ENCODE measurements at places on chromosomes 1 and 21.
A peak's percentile ranks its signal among the peaks of the same experiment; 100 is the strongest.

- peak; percentile 97 for DNase-seq
- H3K36me3 ChIP-seq = 0 out of 2 replicates have a peak, but pooled peaks cover 3% of the 10 kb centered on the region
- peak overlapping the region; percentile 13 for H3K4me3 ChIP-seq
- H3K4me1 ChIP-seq = peaks cover 62% of the 10 kb centered on the region
These were observed 106.4 kb downstream of the RGL1 start for GRCh38 chr1:183911285-183911684.

DNA sequence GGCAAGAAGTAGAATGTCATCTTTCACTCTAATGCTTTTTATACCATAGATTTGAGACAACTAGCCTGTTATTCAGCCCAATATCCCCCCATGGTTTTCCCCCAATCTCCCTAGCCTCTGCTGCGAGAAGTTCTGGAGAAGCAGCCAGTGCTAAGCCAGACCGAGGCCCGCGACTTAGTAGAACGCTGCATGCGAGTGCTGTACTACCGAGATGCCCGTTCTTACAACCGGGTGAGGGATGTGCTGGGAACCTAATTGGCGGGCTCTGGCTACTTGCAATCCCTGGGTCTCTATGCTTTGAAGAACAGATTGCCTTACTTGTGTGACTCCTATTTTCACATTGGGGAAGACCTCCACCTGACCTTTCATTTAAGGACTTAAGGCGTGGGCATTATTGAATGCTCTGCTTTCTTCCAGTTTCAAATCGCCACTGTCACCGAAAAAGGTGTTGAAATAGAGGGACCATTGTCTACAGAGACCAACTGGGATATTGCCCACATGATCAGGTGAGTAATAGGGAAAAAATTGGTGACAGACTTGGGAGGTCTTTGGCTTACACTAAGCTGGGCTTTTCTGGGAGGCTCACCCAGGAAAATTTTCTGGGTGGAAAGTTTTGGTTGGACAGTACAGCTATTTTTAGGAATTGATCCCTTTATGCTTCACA, 1.9 kb downstream of the PSMB4 start:
- H3K27me3 ChIP-seq = no peaks in the 10 kb centered on the region
- no peak overlapping the region for H3K27ac ChIP-seq
- peak overlapping the region; percentile 91 for H3K4me3 ChIP-seq
- H3K36me3 ChIP-seq = peaks cover 26% of the 10 kb centered on the region
- peaks cover 16% of the 10 kb centered on the region for H3K4me1 ChIP-seq

DNA sequence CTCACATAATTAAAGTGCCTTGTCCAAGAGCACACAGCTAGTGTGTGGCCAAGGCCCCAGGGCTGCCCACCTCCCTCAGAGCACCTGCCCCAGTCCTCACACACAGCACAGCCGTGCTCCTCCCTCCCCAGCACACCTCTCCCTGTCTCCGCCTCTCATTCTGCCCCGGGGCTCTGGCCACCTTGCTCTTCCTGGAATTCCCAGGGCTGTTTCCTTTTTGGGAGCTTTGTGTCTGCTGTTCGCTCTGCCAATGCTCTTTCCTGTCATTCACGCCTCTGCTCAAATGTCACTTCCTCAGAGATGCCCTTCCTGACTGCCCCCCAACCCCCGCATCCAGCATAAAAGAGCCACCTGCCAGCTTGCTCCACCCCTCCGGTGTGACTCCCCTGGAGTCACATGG, 13.3 kb downstream of the SLC6A17 start:
- H3K27me3 ChIP-seq = no peaks in the 10 kb centered on the region
- no peaks in the 10 kb centered on the region for H3K36me3 ChIP-seq
- no peak overlapping the region for H3K4me3 ChIP-seq

GRCh38 chr1:33921281-33921680, 57.4 kb downstream of the HMGB4 start:
- H3K4me1 ChIP-seq = no peaks in the 10 kb centered on the region
- H3K4me3 ChIP-seq = no peak overlapping the region
- peaks cover 4% of the 10 kb centered on the region for H3K27me3 ChIP-seq
- H3K36me3 ChIP-seq = no peaks in the 10 kb centered on the region

DNA sequence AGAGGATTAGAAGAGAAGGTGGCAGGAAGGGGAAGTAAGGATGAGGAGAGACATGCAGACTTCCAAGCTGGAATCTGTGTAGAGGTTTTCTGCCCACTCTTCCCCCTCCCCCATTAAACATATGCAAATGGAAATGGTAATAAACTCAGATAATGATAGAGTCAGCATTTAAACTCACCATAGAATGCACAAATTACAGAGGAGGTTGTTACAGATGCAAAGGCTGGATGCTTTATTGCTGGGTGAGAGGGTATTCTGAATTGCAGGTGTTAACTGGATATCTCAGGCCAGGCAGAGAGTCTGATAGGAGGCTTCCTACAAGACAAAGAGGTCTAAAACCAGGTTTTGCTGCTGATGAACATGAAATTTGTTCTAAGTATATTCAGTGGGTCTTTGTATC, 372.5 kb downstream of the SEC16B start:
- H3K27ac ChIP-seq = no peak overlapping the region
- H3K4me1 ChIP-seq = no peaks in the 10 kb centered on the region
- DNase-seq = no peak
- no peak overlapping the region for H3K4me3 ChIP-seq

DNA sequence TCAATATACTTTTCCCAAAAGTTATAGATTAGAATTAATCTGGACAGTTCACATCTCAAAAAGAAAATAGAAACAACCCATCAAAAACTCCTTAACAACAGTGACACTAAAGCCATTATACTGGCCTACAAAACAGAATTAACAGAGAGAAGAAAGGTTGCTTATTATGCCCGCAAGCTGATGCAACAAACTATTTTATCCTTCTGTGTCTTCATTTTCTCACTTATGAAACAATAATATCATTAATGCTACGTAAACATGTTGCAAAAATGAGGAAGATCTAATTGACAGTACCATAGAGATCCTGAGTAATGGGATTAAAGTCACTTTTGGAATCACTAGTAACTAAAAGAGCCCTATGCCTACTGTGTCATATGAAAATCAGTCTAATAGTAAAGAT, 32.6 kb downstream of the LPGAT1 start:
- no peaks in the 10 kb centered on the region for H3K36me3 ChIP-seq
- no peak for DNase-seq
- H3K27me3 ChIP-seq = no peaks in the 10 kb centered on the region
- no peak overlapping the region for H3K27ac ChIP-seq
- H3K4me1 ChIP-seq = no peaks in the 10 kb centered on the region
- no peak overlapping the region for H3K4me3 ChIP-seq

- DNase-seq = no peak
- 0 out of 2 replicates have a peak, but pooled peaks cover 4% of the 10 kb centered on the region for H3K4me1 ChIP-seq
- H3K27me3 ChIP-seq = no peaks in the 10 kb centered on the region
These were observed 92.0 kb downstream of the DENND1B start for GRCh38 chr1:197683280-197683679.

DNA sequence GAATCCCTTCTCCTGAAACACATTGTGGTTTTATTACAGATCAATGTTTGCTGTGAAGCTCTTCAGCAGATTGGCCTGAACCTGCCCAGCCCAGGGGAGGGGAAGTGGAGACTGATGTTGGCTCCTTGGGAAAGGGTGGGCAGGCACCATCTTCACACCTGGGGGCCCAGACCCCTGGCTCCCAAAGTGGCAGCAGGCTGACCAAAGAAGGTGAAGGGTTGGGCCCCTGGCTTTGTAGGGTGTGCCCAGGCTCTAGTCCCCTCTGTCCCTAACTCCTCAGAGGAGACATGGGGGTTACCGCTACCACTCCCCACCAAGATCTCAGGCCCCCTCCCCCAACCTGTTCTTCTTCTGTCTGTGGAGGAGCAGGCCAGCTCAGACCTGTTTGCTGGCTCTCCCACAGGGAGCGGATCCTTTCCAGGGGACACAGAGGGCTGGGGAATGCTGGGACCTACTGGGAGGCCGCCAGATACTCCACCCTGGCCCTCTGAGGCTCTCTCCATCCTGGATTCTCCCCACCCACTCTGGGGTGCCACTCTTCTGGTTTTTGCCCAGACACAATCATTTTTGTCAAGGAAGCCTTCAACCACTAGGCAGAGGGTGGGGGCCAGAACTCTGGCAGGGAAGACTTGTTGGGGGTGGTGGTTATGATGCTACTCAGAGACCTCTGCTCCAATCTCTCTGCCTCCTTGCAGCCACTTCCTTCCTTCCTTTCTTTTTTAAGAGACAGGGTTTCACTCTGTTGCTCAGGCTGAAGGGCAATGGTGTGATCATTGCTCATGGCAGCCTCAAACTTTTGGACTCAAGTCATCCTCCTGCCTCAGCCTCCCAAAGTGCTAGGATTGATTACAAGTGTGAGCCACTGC, 5.0 kb upstream of the EFNA3 start:
- no peaks in the 10 kb centered on the region for H3K27me3 ChIP-seq
- H3K36me3 ChIP-seq = no peaks in the 10 kb centered on the region
- DNase-seq = peak; percentile 31
- H3K27ac ChIP-seq = no peak overlapping the region
- H3K4me1 ChIP-seq = peaks cover 41% of the 10 kb centered on the region

GRCh38 chr1:66176832-66177231, 357.1 kb upstream of the SGIP1 start:
- no peak overlapping the region for H3K4me3 ChIP-seq
- no peak for DNase-seq
- no peak overlapping the region for H3K27ac ChIP-seq
- H3K27me3 ChIP-seq = no peaks in the 10 kb centered on the region
- H3K36me3 ChIP-seq = no peaks in the 10 kb centered on the region

GRCh38 chr1:153352523-153352922, 3.9 kb upstream of the PGLYRP4 start:
- 0 out of 2 replicates have a peak, but pooled peaks cover 3% of the 10 kb centered on the region for H3K4me1 ChIP-seq

GRCh38 chr1:234613128-234613875, 3.3 kb upstream of the IRF2BP2 start:
- peak overlapping the region; percentile 78 for H3K4me3 ChIP-seq
- H3K36me3 ChIP-seq = no peaks in the 10 kb centered on the region
- H3K27ac ChIP-seq = peak overlapping the region; percentile 98
- H3K4me1 ChIP-seq = peaks cover 28% of the 10 kb centered on the region
- no peaks in the 10 kb centered on the region for H3K27me3 ChIP-seq
- no peak for DNase-seq

- DNase-seq = no peak
- H3K27me3 ChIP-seq = no peaks in the 10 kb centered on the region
- no peak overlapping the region for H3K27ac ChIP-seq
- H3K36me3 ChIP-seq = no peaks in the 10 kb centered on the region
- H3K4me3 ChIP-seq = no peak overlapping the region
These were observed 10.8 kb downstream of the ZBTB8OS start for GRCh38 chr1:32639489-32640075.

- H3K4me1 ChIP-seq = no peaks in the 10 kb centered on the region
- no peak for DNase-seq
These were observed 508.8 kb downstream of the PLPP3 start for GRCh38 chr1:56070601-56071000.

GRCh38 chr1:221675880-221676800, 65.7 kb downstream of the DUSP10 start:
- no peak for DNase-seq
- H3K4me3 ChIP-seq = no peak overlapping the region
- H3K27me3 ChIP-seq = no peaks in the 10 kb centered on the region
- no peak overlapping the region for H3K27ac ChIP-seq
- no peaks in the 10 kb centered on the region for H3K36me3 ChIP-seq

DNA sequence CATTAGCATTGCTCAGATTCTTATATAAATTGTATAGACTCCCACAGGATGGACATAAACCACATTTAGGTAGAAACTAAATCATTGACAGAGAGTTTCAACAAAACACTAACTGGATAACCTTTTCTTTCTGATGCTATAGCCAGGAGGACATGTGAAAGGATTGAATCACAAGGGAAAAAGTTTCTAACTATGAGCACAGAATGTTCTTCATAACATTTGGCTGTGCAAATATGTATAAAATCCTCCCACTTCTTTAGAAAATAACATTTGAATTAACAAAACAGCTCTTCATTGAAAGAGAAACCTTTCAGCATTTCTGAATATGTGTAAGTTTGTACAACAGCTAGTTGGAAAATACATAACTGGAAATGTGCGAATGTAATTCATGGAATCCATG, 167.3 kb downstream of the TBX15 start:
- H3K27ac ChIP-seq = no peak overlapping the region
- no peaks in the 10 kb centered on the region for H3K4me1 ChIP-seq
- no peaks in the 10 kb centered on the region for H3K36me3 ChIP-seq

DNA sequence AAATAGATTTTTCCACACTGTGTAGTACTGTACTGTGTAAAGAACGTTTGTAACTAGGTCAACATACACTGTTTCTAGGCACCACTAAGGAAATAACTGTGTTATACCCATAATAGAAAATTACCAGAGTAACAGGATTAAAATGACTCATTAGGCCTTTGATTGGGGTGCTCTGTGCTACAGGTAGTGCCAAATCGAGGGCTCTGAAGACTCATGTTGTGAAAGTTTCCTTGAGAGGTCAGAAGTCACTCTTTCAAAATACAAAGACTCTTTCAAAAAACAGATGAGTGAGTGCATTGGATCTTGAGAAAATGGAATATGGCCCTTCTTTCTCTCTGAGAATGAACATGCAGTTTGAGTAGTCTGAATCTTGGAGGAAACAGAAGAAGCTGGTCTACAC, 143.0 kb downstream of the MRPL39 start:
- H3K4me1 ChIP-seq = peaks cover 12% of the 10 kb centered on the region
- no peak overlapping the region for H3K4me3 ChIP-seq
- H3K36me3 ChIP-seq = no peaks in the 10 kb centered on the region
- DNase-seq = no peak

GRCh38 chr1:160834945-160835565, 27.6 kb downstream of the CD244 start:
- peak; percentile 59 for DNase-seq
- no peak overlapping the region for H3K4me3 ChIP-seq
- H3K36me3 ChIP-seq = no peaks in the 10 kb centered on the region
- peaks cover 26% of the 10 kb centered on the region for H3K4me1 ChIP-seq

DNA sequence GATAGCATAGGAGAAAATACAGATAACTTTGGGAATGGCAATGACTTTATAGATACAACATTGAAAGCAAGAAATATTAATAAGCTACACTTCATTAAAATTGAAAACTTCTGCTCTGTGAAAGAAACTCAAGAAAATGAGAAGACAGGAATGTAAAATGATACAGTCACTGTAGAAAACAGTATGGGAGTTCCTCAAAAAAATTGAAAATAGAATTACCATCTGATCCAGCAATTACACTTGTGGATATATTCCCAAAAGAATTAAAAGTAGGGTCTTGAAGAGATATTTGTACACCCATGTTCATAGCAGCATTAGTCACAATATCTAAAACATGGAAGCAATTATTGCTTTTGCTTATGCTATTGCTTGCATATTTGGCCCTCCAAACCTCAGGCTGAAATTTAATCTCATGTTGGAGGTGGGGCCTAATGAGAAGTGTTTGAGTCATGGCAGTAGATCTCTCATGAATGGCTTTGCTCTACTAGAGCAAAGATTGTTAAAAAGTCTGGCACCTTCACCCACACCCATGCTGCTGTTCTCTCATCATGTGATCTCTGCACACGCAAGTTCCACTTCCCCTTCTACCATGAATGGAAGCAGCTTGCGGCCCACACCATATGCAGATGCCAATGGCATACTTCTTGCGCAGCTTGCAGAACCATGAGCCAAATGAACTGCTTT, 15.3 kb upstream of the AHCYL1 start:
- no peaks in the 10 kb centered on the region for H3K4me1 ChIP-seq
- no peaks in the 10 kb centered on the region for H3K27me3 ChIP-seq
- H3K27ac ChIP-seq = no peak overlapping the region
- DNase-seq = no peak

- H3K27ac ChIP-seq = peak overlapping the region; percentile 17
- peak; percentile 82 for DNase-seq
- H3K36me3 ChIP-seq = no peaks in the 10 kb centered on the region
- H3K27me3 ChIP-seq = no peaks in the 10 kb centered on the region
These were observed 23.4 kb upstream of the TDRD10 start for GRCh38 chr1:154478639-154479038.

GRCh38 chr1:33022650-33023200, 14.0 kb downstream of the AK2 start:
- H3K27ac ChIP-seq = no peak overlapping the region
- no peaks in the 10 kb centered on the region for H3K27me3 ChIP-seq
- H3K4me3 ChIP-seq = no peak overlapping the region
